M059J (cell line): ENCODE measurements at places on chromosomes 6 and 20.

DNA sequence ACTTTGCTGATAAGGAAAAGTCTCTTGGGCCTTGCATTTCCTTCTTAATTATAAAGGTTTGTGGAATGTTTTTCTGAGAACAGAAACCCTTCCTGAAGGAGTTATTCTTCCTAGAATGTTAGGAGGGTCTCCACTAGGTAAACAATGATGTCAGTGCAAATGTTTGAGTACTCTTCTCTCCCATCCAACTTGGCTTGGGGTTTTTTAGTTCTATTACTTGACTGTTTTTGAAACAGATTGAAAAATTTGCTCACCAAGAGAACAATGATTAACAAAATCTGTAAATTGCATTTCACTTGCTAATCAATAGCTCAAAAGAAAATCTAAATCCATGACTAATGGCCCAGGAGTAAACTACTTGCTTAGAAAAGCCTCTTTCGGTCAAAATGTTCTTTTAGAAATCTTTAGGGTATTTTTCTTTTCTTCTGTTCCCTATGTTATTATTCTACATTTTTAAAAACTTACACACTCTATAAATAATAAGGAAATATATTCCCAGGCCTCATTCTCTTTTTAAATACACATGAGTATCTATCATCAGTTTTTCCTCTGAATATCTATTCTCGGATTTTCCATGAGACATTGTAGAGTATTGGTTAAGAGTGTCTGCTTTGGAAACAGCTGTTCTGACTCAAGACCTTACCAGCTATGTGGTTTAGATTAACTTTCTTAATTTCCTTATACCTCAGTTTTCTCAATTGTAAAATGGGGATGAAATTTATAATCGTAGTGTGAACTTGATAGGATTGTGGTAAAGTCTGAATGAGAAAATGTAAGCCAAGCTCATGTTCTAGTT is 234.2 kb upstream of the CITED2 start:
- DNase-seq: no peak

DNA sequence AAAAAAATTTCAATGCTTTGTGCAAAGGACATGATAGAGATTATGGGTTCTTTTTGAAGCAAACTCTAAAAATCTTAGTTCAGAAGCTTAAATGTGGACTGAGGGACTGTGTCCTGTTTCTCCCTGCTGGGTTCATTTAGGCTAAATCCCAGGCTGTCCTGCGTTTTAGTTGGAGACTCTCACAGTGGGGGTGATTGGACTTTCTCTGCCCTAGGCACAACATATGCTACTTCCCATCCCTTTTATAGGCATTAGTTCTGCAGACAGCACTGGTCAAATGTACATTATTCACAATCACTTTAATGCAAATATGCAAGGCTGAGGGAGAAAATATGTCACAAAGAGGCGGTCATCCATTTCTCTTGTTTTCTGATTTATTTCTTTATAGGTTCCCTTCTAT is 71.3 kb downstream of the TFAP2B start:
- DNase-seq: no peak

DNA sequence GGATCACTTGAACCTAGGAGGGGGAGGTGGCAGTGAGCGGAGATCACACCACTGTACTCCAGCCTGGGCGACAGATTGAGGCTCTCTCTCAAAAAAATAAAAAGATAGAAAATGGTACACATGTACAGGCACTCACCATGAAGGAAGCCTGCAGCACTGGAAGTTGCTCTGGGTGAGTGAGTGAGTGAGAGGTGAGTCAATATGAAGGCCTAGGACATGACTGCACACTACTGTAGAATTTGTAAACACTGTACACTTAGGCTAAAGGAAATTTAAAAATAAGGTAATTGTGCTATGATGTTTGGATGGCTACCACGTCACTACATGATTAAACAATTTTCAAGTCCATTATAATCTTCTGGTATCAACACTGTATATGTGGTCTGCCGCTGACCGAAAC is 216.2 kb downstream of the FOXC1 start:
- DNase-seq: peak; percentile 56

DNA sequence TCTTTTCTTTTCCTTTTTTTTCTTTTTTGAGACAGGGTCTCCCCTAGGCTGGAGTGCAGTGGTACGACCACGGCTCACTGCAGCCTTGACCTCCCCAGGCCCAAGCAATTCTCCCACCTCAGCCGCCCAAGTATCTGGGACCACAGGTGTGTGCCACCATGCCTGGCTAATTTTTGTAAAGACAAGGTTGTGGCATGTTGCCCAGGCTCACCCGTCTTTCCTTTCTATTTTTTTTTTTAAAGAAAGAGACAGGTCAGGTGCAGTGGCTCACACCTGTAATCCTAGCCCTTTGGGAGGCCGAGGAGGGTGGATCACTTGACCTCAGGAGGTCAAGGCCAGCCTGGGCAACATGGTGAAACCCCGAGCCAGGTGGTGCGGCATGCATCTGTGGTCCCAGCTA is 16.6 kb downstream of the BANF2 start:
- no peak for DNase-seq

- peak; percentile 12 for DNase-seq
Measured at GRCh38 chr6:97288188-97288587, 5.2 kb upstream of the MMS22L start.

DNA sequence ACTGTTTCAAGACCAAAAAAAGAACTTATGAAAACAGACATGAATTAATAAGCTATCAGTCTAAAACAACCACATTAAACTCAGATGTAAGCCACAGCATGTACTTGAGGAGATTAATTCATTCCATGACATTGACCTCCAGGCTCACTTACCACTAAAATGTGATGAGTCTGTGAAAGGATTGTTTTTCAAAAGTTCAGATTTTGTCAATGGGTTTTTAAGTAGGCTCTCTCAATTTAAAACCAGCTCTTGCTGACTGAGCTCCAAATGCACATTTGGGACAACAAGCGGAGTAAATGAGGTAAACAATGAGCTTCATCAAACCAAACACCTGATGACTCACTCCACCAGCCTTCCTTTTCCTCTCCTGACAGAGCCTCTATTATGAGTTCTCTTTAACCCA is 197.0 kb downstream of the SIM1 start:
- DNase-seq: peak; percentile 90

GRCh38 chr6:44029444-44030185 is 97.6 kb downstream of the MRPL14 start:
- DNase-seq: peak; percentile 42

DNA sequence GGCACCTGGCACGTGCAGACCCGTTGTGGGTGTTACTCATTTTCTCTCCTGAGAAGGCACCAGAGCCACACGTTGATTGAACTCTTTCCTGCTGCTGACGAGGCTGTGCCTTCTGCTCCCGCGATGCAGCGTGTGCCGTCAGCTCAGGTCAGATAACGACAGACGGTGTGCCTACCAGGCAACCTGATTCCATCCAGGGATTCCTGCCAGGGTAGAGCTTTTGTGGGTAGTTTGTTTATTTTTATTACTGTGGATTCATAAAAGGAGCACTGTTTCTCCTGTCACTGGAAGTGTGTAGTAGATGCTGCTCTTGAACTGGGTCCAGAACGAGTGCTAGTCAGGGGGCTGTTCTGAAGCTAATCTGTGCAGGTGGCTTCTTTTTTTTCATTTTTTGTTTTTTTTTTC is 20.7 kb downstream of the PRPF6 start:
- DNase-seq: peak; percentile 98

DNA sequence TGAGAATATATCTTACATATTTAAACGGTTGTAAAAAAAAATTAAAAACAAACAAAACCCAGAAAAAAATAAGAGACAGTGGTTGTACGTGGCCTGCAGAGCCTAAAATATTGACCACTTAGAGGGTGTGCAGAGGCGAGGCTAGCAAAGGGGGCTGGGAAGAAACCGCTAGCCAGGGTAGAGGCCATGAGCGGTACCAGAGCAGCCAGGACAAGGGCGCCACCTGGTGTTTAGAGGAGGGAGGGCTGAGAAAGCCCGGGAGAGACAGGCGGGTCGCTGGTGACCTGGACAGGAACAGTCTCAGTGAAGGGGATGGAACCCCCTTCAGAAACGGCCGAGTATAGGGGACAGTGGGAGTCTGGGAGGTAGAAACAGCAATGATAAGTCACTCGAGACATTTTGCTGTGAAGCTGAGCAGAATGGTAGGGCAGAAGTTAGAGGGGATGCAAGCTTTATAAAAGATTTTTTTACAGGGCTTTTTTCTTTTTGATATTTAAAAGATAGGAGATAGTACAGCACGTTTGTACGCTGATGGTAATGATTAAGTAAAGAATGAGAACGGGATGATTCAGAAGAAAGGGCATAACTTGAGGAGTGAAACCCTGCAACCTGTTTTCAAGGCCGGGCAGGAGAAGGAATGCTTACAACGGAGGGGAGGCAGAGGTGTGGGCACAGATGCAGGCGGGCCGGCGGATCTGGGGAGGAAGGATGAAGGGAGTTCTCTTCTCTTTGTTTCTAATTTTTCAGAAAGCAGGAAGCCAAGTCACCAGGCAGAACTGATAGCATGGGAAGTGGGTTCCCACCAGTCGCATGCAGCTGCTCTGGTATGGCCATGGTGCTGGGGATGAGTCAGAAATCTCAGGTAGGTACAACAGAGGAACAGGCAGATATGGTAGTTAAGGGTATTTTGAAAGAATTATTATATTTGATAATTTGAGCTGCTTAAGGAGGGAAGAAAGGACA is 76.2 kb downstream of the FAM229B start:
- DNase-seq: peak; percentile 24

DNA sequence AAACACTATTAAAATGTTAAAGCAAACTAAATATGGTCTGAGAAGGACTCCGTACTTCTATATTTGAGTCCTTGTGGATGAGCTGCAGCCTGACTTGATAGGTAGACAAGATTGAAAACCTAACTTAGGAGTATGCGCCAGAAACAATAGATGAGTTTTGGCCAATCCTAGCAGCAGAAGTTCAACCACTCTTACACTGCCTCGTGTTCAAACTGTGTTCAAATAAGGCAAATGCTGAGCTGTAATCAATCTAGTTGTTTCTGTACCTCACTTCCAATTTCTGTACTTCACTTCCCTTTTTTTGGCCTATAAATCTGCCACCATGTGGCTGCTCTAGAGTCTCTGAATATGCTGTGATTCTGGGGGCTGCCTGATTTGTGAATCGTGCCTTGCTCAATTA is 13.2 kb upstream of the SERINC1 start:
- no peak for DNase-seq

GRCh38 chr20:3925899-3926638 is 36.9 kb downstream of the PANK2 start:
- DNase-seq: no peak
